Breast epithelium (tissue), 4 donors: ENCODE measurements at places on chromosomes 7 and 10. TPM values are rescaled to one million over a fixed set of nuclear protein-coding genes. Genes with fewer than 3 reads are reported as not detected.

Gene CYP17A1
- total RNA-seq: not detected

Gene MAGI2
- 20.2 TPM for total RNA-seq

Gene HOXA7
- total RNA-seq: 4.6 TPM

Gene HOXA11
- not detected for total RNA-seq

Gene H2BK1
- not detected for total RNA-seq

Gene POM121C
- total RNA-seq: 16.1 TPM

Gene BTBD16
- total RNA-seq: not detected

Gene CFAP69
- 21.8 TPM for total RNA-seq

Gene GALNT11
- 58.7 TPM for total RNA-seq

Gene ABCA13
- 0.29 TPM for total RNA-seq

Gene SRGN
- total RNA-seq: 114 TPM

Gene KIAA1217
- 154 TPM for total RNA-seq

Gene KCND2
- 1.9 TPM for total RNA-seq

Gene AKR1D1
- not detected for total RNA-seq

Gene CYP2C18
- total RNA-seq: not detected
